Activated CD4-positive, CD25-positive, alpha-beta regulatory T cell (primary cell): ENCODE measurements at places on chromosomes 6 and 20.

DNA sequence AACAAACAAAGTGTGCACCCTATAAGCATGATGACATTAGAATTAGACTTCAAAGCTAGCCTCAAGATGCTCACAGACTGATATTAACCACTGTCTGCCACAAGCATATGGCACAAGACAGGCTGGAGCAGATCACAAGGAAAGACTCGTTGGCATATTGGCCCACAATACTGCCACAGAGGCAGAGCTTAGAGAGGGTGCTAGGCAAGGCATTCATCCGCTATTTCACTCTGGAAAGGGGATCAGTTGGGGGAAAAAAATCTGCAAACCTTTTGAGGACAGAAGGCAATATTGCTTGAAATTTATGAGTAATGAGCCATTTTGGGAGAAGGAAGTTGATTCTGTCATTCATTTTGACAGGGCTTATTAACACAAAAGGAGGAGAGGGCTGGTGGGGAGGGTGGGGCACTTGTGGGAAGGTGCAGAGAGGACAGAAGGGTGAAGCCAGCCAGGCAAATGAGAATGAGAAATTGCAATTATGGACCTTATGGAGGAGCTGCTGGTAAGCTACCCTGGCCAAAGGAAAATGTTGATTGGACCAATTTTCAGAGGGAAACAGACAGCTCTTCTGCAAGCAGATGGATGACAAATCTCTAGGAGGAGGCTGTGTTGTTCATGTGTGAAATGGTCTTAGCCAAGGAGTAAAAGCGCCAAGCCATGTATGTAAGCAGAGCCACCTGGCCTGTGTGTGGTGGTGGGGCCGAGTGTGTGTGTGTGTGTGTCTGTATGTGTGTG, 187.7 kb downstream of the GMPR start:
- no peak for DNase-seq

- DNase-seq: no peak
These were observed 233.6 kb downstream of the TPBG start for GRCh38 chr6:82597201-82597600.

GRCh38 chr6:98970469-98970868, 22.7 kb upstream of the FBXL4 start:
- no peak for DNase-seq

DNA sequence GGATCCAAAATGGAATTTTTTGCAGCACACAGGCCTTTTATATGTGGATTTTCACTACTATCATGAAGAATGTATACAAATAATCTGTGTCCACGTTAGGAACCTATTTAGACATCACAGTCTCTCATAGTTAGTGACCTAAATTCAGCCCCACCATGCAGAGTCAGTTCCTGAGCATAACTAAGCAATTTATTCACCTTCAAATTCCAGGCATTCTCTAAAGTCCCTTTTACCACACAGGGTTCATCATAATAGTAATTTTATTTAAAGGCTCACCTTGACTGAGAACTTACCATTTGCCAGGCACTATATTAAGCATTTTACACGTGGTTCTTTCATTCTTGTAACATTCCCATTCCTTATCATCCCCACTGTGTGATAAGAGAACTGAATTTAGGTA, 353.8 kb downstream of the ARHGAP18 start:
- DNase-seq: no peak

DNA sequence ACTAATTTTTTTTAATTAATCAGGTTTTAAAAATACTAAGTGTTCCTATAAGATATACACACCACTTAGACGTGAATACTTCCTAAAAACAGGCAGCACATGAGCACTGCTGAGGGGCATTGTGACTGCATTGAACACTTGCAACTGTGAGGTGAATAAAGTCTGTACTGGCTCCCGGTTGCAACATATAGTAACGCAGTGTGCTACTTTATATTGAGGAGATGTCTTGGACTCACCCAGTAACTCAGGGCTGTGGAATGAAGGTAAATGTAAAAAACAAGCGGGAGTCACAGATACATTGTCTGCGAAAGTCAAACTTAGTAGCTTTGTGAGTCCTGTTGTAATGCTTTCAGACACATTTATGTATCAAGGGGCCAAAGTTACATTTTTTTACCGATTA, 17.0 kb upstream of the HLA-A start:
- no peak for DNase-seq

DNA sequence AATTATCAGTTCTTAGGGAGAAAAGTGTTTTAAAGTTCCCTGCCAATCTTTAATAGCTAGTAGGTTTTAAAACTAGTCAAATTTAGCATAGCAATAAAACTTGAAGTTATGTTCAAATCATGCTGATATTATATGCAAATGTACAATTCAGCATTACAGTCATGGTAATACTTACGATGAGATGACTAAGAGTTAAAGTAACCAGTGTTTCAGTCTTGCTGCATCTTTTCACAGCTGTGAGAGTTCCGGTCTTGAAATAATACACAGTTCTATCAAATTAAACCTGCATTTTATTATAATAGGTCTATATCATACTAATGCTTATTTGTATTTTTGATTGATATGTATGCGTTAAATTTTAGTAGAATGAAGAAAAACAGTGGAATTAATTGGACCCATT, 26.1 kb downstream of the POPDC3 start:
- DNase-seq: no peak

DNA sequence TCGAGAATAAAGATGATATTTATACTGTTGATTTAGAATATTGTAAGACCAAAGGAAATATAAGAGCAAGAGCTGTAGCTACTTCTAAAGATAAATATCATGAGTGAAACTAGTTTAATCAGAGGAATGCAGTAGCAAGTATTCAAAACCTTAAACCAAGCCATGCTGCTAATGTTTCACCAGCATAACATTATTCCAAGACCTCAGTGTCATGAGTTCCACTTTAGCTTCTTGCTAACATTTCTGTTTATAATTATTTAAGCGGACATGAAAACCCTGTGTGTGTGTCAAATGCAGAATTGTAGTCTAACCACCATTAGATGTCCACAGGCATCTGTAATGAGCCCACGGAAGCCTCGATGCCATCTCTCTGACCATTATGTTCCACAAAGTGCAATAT, 752.6 kb upstream of the MARCKS start:
- no peak for DNase-seq

GRCh38 chr6:170101281-170102035, 189.4 kb downstream of the DLL1 start:
- no peak for DNase-seq

- no peak for DNase-seq
These were observed 54.4 kb downstream of the RTN4IP1 start for GRCh38 chr6:106574741-106575458.

GRCh38 chr6:167226383-167226685, 64.8 kb upstream of the UNC93A start:
- DNase-seq: no peak
